Urinary bladder (tissue), 4 donors: ENCODE measurements at places on chromosomes 1 and 21. TPM values are rescaled to one million over a fixed set of nuclear protein-coding genes. Genes with fewer than 3 reads are reported as not detected.

- no peak for DNase-seq
Observed at GRCh38 chr21:42301371-42302075, 13.7 kb downstream of the TFF3 start.

- DNase-seq: no peak
Observed at GRCh38 chr21:46369520-46370235, 45.7 kb downstream of the PCNT start.

DNA sequence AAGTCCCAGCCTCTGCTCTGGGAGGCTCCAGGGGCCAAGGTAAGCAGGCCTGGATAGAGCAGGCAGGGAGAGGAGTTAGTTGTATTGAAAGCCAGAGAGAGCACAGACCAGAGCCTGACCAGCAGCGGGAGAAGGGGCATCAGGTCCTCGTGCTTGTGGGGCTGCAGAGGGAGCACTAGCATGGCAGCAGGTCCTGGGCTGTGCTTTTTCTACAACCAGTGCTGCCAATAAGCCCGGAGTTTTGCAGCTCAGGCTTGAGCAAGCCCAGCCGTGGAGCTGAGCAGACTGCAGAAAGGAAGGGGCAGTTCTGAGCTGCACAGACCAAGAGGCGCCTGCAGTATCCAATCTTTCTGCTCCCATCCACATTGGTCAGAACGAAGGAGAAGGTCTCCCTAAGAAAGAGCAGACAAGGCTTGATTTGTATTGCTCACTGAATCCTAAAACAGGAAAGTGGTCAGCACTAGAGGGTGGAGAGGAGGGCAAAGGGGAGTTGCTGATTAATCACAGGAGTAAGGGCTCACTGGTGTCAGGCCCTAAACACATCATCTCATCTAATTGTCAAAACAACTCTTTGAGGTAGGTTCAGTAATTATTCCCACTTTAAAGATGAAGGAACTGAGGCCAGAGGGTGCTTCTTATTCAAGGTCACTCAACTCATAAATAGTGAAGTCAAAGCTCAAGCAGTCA is 2.7 kb downstream of the DENND2D start:
- DNase-seq: no peak

GRCh38 chr1:40530735-40531380 is 579 bp upstream of the ZNF684 start:
- DNase-seq: no peak

DNA sequence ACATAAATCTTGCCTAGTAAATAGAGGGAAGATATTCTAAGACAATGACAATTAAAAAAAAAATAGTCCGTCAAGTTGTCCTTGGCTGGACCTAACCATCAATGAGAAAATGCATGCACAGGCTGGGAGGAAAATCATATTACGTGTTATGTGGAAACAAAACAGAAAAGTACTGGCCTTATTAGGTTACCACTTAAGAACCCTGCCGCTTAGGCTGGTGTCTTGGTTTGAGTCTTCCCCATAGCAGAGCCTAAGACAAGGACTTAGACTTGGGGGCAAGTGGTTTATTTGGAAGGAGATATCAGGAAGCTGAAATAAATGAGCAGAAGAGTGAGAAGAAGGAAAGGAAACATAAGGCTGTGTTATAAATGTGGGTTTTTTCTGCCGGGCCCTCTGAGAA is 186.4 kb downstream of the MRPL39 start:
- no peak for DNase-seq

GRCh38 chr1:63134501-63135173 is 187.7 kb upstream of the FOXD3 start:
- DNase-seq: no peak

- no peak for DNase-seq
Observed at GRCh38 chr1:109251277-109252166, 2.2 kb downstream of the CELSR2 start.

- no peak for DNase-seq
Observed at GRCh38 chr1:36212782-36213181, 11.5 kb upstream of the THRAP3 start.

GRCh38 chr21:36735201-36735515 is 36.2 kb downstream of the SIM2 start:
- DNase-seq: no peak

DNA sequence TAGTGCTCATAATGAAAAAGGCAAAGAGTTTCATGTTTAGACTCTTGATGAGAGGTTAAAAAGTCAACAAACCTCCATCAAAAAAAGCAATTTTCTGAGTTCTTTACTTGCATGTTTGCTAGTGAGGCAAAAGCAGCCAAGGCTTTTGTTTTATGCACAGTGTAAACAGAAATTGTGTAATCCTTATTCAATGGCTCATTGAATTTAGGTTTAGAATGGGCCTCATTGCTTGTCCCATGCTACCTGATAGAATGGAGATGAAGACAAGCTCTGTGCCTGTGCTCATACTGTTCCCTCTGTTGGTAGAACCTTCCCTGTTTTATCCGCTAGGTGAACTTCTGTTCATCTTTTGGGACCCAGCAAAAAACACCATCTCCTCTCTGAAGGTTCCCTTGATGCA is 10.0 kb upstream of the LRRC8D start:
- DNase-seq: no peak

GRCh38 chr1:88985692-88986091 is 6.7 kb downstream of the KYAT3 start:
- no peak for DNase-seq

DNA sequence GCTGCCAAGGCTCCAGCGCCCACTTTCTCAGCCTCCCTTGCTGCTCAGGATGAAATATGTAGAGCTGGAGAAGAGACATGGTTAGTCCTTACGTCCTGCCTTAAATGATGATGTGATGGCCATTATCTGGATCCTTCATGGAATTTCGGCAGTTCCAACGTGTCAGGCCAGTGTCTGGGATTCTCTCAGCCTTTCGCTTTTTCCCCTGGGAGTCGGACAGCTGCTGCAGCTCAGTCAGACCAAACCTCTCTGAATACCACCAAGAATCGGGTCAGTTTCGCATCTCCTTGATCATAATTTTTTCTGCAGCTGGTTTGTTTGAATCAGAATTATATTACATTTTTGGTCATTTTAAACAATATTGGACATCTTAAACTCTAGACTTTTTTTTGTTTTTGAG is 22.3 kb upstream of the KLHDC8A start:
- DNase-seq: no peak

- DNase-seq: no peak
Observed at GRCh38 chr1:49337251-49337650, 560.6 kb upstream of the BEND5 start.

GRCh38 chr1:17844185-17844826 is 89.2 kb downstream of the ACTL8 start:
- no peak for DNase-seq

DNA sequence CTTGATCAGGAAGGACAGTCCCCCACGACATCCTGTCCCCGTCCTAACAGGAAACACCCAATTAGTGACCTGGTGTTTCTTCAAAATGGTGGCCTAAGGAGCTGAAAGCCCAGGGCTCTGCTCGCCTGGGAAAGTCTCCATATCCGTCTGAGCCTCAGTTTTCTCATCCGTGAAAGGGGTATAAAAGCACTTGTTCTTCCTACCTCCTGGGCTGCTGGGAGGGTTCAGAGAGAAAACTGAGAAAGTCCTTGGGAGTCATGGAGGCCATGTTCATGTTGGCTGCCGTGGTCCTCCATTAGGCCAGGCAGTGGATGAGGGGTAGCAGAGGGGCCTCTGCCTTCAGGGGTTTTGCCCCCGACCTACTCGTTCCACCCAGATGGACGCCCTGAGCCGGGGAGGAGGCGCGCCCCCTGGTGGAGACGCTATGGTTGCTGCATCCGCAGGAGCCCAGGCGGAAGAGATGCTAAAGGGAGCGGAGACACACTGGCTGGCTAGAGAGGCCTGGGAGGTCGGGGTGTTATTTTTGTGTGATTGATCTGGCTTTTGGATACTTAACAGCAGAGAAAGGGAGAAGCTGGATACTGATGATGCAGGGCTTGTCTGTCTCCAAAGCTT is 113.5 kb downstream of the PRDM2 start:
- DNase-seq: no peak

- DNase-seq: no peak
Observed at GRCh38 chr1:49197081-49197480, 420.4 kb upstream of the BEND5 start.

GRCh38 chr1:219446288-219446687 is 166.6 kb downstream of the ZC3H11B start:
- DNase-seq: no peak

DNA sequence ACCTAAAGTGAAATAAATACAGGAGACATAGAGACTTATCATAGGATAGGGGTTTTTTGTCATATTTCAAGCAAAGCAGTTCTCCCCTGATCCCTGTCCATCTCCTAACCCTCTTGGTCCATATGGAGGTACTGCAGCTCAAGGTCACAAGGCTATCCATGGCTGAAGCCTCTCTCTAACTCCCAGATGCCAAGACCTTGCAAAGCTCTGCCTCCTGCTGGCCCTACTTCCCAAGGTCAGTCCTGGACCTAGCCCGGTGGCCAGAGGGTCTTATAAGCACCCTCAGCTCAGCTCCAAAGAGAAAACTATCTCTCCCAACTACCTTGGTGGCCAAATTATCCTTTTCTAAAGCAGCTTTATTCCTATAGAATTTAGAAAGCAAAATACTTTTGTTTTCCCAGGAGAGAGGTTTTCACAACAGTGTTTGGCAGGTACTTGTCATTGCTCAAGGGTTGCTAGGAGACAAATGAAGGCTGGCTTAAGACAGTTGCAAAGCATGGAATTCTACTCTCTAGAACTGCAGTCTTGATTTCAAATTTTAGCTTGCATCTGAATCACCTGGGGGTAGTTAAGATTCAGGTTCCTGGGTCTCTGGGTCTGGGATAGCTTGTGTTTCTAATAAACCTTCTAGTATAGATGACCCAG is 121.5 kb downstream of the XCL2 start:
- no peak for DNase-seq

- no peak for DNase-seq
Observed at GRCh38 chr1:240503558-240503957, 108.4 kb downstream of the GREM2 start.

GRCh38 chr1:209620487-209620884 is 31.7 kb downstream of the LAMB3 start:
- DNase-seq: no peak

GRCh38 chr1:102891868-102892625 is 216.3 kb downstream of the COL11A1 start:
- no peak for DNase-seq

GRCh38 chr21:31900121-31900895 is 27.5 kb downstream of the HUNK start:
- no peak for DNase-seq

DNA sequence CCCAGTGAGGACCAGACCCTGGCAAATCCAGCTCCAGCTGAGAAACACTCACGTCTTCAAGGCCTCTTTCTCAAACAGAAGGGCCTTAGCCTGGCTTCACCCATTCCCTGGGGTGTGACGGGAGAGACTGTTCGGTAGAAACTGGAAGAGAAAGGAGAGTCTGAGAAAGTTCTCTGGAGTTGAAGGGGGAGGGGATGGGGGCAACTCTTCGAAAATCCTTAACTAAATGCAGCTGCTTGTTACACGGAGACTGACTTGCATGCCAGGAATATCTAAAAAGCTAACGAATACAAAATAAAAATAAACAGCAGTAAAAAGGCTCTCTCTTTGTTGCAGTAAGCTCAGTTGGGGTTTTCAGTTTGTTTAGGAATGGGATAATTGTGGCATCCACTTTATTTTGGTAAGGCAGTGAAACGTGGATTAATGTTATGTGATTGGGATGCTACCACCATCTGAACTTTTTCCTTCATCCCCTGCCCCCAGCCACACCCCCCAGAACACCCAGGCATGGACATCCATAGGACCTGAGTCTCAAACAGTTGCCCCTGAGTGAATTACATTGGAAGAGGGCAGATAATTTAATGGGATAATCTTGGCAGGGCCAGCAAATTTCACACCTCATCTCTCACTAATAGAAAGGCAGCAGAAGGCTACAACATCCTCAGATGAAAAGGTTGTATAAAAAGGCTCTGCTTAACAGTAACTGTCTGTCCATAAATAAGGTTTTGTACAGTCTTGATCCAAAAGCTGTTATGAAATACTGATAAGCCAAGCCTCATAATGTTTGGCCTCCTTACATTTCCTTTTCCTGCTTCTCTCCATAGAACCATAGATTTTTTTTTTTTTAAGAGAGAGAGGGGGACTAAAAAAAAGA is 5.8 kb downstream of the ROR1 start:
- DNase-seq: no peak

- DNase-seq: no peak
Observed at GRCh38 chr1:1911350-1912041, 3.6 kb upstream of the CALML6 start.

DNA sequence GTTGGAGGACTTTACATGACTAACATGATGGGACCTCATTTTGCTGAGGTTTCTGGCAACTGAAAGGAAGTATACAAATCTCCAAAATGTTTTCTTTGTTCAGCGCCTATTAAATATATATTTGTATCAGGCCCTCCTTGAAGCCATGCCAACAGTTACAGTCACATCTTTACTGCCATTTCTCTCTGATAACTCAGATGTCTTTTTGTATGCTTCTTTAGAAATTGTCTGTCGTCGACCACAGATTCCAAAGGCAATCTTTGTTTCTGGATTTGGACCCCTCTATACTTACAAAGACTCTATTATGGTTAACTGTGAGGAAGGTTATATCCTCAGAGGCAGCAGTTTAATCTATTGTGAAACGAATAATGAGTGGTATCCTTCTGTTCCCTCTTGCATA is 69.4 kb downstream of the C4BPA start:
- DNase-seq: no peak

Gene SELE
- 6.6 TPM for total RNA-seq

Gene MRPS21
- 33.6 TPM for total RNA-seq

Gene ENO1
- 268 TPM for total RNA-seq

Gene CHI3L2
- 0.26 TPM for total RNA-seq

Gene NIT1
- 18.9 TPM for total RNA-seq

Gene TADA1
- total RNA-seq: 21.6 TPM

Gene SPRR4
- total RNA-seq: not detected

Gene B4GALT2
- total RNA-seq: 35.2 TPM

Gene TNFRSF4
- 0.48 TPM for total RNA-seq

Gene NR1I3
- not detected for total RNA-seq

Gene TGFB2
- 32.8 TPM for total RNA-seq

Gene KRTCAP2
- 53.0 TPM for total RNA-seq

Gene CD1B
- total RNA-seq: not detected

Gene SLC27A3
- 20.7 TPM for total RNA-seq

Gene SNX7
- 68.5 TPM for total RNA-seq

Gene RAB42
- 6.1 TPM for total RNA-seq

Gene LCE3B
- total RNA-seq: not detected

Gene OR10J1
- total RNA-seq: not detected

Gene S100A16
- 51.3 TPM for total RNA-seq

Gene PALMD
- total RNA-seq: 21.1 TPM

Gene UBXN10
- 2.4 TPM for total RNA-seq

Gene DEGS1
- total RNA-seq: 95.5 TPM

Gene SPATA21
- total RNA-seq: not detected

Gene ILDR2
- total RNA-seq: 4.1 TPM

Gene CFAP45
- total RNA-seq: 0.48 TPM
